ENCODE measurements at places on chromosomes 7 and 10.

GRCh38 chr7:91683823-91684222, 196.7 kb downstream of the MTERF1 start:
- no peak for DNase-seq

DNA sequence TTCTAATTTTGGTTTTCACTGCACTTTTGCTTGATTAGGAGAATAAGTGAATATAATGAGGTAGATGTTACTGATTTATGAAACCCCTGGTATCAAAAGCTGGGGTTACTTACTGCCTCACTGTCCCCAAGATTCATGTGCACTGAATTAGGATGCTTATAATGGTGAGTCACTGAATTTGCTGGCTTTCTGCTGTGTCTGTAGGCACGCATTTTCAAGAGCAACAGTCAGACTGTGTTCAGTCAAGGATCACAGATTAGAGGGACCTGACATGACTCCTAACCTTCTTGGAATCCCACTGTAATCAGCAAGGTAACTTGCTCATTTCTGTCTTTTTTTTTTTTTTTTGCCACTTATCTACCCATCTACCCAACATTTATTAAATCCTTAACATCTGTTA, 59.7 kb downstream of the GPR85 start:
- DNase-seq = no peak

DNA sequence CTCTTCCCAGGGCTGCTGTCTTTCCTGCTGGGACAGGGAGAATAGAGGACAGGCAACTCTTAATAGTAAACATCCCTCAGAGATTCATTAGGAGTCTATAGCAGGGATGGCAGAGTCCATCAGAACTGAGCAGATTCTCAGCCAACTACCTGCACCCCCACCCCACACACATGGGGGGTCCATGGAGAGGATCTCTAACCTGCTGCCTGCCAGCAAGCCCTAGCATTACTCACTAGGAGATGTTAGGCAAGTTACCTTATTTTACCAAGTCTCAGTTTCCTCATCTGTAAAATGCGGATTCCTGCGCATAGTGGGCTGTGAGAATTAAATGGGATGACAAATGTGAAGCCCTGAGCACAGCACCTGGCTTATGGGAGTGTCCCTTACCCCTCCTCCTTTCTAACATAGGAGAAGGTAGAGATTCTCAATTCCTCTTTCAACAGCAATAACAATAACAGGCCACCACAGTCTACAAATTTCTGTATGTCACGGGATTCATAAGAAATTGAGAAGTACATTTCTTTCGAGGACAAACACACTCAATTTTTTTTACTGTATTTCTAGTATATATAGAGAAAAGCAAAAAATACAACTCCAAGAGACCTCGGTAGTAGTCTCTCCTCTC, 23.8 kb upstream of the WDR11 start:
- DNase-seq = no peak

DNA sequence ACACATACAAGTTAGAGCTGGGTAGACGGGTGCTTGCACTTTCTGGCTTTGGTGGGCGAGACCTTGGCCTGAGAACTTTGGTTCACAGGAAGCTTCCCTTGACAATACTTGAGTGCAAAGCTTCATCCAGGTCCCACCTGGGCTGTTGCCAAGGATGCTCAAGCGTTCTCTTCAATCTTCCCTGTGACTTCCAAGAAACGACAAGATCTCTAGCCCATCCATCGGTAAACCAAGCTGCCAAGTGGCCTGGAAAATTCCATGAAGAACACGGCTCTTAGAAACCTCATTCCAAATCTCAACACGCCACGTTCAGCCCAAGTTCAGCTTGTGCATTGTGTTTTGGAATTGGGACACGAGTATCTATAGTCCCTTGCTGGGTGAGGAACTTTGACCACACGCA, 84.7 kb downstream of the CHST15 start:
- no peak for DNase-seq

GRCh38 chr7:107201795-107202450, 33.1 kb downstream of the HBP1 start:
- DNase-seq = peak; percentile 77

- no peak for DNase-seq
Observed at GRCh38 chr10:86449926-86450558, 71.5 kb downstream of the WAPL start.

GRCh38 chr10:126387041-126387921, 996 bp downstream of the ADAM12 start:
- peak; percentile 86 for DNase-seq

- DNase-seq = peak; percentile 30
Observed at GRCh38 chr7:71558806-71559613, 427.1 kb downstream of the GALNT17 start.

GRCh38 chr10:78327778-78328591, 294.3 kb downstream of the RPS24 start:
- no peak for DNase-seq

DNA sequence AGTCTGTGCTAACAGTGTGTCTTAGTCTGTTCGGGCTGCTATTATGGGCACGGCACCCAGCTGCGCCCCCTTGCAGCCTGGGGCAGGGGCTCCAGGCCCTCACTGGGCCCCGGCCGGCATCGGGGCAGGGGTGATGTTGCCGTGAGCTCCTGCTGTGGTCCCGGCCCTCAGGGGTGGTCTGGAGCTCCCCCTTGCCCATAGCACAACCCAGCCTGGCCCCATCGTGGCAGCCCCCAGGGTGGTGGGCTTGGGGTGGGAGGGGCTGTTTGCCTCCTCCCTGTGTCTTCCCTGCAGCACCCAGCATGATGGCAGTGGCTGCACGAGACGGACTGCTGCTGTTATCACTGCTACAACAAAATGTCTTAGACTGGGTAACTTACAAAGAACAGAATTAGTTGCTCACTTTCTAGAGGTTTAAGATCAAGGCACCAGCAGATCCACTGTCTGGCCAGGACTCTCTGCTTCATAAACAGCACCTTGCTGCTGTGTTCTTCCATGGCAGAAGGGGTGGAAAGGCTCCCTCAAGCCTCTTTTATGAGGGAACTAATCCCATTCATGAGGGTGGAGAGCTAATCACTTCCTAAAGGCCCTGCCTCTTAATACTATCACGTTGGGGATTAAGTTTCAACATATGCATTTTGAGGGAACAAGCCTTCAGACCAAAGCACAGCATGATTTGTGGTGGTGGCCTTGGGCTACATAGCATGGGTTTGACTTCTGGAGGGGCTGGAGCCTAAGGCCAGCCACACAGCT, 149.5 kb downstream of the SEC23IP start:
- no peak for DNase-seq

GRCh38 chr10:14562218-14563075, 212.2 kb downstream of the FAM107B start:
- DNase-seq = no peak

GRCh38 chr10:60463746-60464145, 74.1 kb upstream of the ANK3 start:
- no peak for DNase-seq

DNA sequence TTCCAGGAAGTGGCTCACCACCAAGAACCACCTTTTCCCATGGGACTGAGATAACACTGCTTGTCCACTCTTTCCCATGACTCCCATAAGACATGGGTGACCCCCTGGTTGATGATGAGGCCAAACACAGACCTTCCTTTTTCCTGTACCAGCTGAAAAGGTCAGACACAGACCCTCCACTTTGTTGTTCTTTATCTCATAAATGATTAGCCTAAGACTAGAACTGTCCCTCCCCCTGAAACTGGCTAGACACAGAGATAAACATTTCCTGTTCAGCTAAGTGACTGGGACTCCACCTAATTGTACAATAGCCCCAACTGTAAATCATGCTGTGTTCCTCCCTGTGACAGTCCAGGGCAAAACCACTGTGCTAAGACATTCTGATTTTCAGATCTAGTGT, 8.2 kb upstream of the NRG3 start:
- no peak for DNase-seq

DNA sequence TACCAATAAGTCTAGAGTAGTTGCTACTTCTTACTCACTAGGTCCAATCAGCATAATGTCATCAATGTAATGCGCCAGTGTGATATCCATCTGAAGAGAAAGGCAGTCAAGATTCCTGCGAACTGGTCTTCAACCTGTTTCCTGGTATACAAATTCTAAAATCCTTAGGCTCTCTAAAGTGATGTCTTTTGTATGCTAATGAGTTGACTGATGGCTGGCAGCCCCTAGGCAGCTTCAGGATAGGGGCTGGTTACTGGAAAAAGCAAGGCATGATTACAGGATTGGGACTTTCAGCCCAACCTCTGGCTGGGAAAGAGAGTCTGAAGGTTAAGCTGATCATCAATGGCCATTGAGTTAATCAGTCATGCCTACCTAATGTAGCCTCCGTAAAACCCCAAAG, 250.2 kb upstream of the PTER start:
- no peak for DNase-seq

GRCh38 chr7:141389140-141389796, 161.9 kb upstream of the AGK start:
- no peak for DNase-seq

DNA sequence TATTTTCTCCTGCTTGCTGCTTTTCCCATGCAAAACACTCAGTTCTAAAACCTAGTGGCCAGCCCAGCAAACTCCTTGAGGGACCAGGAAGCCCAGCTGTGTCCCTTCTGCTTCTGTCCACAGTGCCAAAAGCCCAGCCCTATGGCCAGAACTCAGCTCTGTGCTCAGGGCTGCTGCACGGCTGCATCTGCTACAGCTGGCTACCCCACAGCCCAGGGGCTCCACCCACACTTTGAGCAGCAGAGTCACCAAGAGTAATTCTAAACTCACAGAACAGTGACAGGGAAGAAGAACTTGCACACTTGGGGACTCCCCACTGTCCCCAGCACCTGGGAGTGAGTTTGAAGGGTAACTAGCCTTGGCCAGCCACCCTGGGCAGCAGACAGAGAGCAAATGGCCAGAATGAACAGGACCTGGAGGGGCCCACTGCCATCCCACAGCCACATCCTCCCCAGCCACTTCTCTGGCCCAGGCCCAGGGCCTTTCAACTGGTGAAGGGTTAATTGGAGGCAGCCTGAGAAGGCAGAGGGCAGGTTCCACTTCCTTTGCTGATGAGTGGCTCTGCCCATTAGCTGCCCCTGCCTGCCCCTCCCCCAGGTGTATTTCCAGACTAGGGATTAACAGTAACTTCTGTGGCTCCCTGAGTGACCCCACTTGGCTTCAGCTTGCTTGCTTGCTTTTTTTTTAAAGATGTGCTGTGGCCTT, 28.1 kb upstream of the TRIM8 start:
- no peak for DNase-seq

GRCh38 chr7:41047211-41047610, 655.7 kb downstream of the INHBA start:
- no peak for DNase-seq

DNA sequence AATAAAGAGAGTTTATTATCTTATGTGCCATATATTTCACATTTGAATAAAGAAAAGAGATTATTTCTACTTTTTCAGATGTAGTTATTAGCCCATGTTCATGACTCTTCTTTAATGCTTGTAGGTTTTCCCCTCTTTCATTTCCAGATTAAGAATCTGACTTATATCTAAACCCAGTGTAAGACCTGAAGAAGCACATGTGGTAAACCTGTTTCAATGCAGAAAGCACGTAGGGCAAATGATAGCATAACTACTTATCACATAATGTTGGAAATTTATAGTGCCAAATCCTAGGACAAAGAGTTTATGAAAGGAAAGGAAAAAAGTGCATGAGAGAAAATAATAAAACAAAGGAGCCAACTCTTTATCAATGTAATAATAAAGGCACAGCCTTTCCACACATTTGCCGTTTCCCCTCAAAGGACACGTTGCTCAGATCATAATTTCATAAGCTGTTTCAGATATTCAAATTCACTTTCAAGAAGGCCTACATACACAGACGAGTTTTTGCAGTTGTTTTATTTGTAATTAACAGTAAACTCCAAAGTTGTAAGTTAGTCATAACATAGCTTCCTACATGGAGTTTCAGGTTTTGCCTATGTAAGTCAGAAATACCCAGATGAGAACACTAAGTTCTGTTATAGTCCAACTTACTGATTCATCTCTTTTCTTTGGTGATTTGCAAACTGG, 88.8 kb upstream of the MDFIC start:
- no peak for DNase-seq

DNA sequence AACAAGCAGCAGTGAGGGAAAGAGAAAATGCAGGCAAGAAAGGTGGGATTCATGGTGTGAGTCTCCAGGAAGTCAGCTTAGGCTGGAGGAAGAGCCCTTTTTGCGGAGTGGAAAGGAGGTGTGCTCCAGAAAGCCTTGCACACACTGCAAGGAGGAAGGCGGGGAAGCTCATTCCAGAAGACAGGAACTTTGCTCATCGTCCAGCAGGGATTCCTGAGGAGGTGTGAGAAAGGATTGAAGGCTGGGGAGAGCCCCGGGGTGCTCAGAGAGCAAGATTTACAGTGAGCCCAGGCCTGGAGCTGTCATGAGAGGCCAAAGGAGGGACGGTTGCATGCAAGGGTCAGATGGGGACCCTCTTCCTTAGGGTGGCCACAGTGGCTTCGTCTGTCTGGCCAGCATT, 17.6 kb downstream of the SLC29A3 start:
- DNase-seq = no peak

- no peak for DNase-seq
Observed at GRCh38 chr10:47262606-47263533, 37.1 kb upstream of the GDF10 start.

- no peak for DNase-seq
Observed at GRCh38 chr7:131057015-131057793, 270.5 kb upstream of the MKLN1 start.

DNA sequence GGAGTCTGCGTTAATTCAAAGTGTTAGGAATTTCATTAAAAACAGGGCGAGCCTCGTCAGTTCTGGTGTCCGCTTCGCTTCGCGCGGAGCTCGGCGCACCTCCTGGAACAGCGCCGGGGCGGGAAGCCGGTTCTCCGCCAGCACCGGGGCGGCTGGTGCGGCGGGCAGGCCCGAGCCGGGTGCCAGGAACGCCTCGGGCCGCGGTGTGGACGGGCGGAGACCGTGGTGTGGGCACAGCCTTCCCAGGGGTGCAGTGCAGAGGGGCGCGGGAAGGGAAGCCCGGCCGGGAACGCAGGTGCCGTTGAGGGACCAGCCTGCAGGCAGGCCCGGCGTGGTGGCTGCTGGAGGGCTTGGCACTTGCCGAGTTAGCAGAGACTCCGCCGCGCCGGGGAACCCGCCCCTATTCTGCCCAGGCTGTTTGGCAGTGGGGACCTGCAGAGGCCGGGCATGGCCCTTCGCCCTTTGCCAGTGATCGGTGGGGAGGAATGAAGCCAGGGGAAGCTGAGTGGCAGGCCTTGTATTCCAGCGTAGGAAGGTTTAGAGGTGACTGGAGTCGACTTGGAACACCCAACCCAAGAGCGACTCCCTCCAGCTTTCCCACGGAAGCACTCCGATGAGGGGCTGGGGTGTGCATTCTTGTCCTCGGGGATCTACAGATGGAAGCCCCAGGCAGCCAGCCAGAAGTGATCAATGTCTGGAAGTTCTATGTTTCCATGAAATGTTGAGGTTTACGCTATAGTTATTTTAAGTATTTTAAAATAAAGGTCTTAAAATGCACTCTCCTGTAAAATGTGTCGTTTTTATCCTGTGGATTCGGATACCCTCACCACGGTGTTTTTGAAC, 945 bp upstream of the RHEB start:
- peak; percentile 49 for DNase-seq

DNA sequence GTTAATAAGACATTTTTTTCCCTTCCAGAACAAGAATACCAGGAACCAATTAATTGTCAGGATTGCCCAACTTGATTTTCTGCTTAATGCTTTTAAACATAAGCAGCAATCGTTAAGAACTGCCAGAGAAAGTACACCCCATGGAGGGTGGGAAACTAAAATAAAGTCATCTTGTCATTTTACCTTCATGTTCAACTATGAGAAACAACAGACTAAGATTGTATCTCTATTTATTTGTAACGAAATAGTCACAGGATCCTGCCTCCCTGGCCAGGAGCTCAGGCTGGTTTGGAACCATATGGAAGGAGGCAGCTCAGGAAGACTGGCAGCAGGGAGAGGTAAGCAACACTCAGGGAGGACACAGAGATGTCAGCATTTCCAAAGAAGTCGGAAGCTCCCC, 129.6 kb downstream of the TNS3 start:
- DNase-seq = no peak

Data from brain (organoid and tissue), 16 donors.